ENCODE measurements at places on chromosomes 2 and 18.
A peak's percentile ranks its signal among the peaks of the same experiment; 100 is the strongest.

DNA sequence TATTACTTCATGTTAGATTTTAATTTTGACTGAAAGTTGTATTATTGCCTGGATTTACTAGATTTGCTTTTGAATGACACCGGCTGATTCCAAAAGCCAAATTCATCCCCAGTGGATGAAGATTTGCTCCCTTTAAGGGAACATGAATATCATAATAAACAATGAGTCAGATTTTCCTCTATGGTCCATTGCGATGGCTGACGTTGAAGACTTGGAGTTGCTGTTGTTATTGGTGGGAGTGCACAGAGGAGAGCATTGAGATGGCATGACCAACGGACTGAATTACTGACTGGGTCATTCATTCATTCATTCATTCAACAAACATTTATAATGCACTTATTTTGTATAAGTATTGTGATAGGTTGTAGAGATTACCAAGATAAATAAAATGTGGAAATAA is 33.4 kb upstream of the LYPD1 start:
- DNase-seq, result no peak

DNA sequence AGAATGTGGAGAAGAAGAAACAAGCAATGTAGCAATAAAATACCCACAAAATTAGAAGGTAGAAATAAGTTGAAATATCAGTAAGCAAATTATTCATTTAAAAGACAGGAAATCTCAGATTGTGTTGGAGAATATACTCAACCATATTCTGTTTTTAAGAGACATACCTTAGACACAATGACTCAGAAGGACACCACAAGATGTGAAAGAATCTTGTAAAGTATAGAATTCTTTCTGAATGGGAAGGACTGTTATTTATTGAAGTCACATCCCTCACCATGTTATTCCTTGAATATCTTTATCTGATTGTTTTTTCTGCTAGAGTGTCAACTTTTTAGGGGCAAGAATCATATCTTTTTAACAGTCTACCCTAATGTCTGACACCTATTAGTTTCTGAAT is 50.4 kb downstream of the CTAGE1 start:
- DNase-seq, result no peak

DNA sequence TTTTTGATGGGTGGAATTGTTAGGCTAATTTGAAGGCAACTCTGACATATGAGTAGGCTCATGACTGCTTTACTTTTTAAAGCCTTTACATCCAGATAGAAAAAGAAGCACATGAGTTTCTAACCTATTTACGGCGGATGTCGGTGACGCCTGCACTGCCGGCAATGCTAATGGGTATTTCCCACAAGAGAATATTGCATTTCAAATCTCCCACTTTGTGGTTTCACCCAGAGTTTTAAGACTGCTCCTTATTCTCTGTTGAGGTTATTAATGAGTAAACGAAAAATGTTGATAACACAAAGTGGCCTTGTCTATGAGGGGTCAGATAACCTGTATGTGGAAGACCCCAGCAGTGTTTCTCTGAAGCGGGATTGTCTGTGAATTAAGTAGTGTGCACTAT is 14.0 kb downstream of the CCDC85A start:
- no peak for DNase-seq

GRCh38 chr18:3611313-3612090 is 161.5 kb downstream of the TGIF1 start:
- no peak for DNase-seq

- DNase-seq, result peak; percentile 17
Observed at GRCh38 chr2:46298522-46299353, 1.5 kb downstream of the EPAS1 start.

GRCh38 chr2:1864981-1865421 is 120.7 kb upstream of the PXDN start:
- DNase-seq, result no peak

GRCh38 chr2:16682431-16683118 is 16.9 kb upstream of the CYRIA start:
- DNase-seq, result no peak

DNA sequence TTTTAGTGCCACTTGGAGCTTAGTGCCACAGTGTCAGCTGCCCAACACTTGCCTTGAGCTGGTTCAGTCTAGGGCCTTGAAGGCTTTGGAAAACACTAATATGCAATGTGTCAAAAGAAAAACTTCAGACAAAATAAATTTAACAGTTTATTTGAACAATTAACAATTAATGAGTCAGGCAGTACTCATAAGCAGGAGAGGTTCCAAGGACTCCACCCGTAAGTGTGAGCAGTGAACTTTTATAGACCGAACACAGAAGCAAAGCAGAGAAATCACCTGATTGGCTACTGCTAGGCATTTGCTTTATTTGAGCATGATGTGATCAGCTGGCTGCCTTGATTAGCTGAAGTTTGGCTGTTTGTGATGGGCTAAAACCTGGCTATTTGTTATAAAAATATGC is 49.5 kb upstream of the TBC1D8 start:
- no peak for DNase-seq

DNA sequence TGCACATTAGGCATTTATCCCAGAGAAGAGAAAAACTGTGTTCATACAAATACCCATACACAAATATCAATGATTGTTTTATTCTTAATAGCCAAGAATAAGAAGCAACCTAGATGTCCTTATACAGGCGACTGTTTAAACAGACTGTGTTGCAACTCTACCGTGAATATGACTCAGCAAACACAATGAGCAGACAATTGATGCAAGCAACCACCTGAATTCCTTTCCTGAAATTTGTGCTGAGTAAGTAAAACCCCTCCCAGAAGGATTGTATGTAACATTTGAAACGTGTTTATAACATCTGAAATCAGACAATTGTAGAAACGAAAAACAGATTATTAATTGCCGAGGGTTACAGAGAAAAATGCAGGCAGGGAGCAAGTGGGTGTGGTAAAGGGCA is 621.9 kb upstream of the SOX11 start:
- DNase-seq, result no peak

DNA sequence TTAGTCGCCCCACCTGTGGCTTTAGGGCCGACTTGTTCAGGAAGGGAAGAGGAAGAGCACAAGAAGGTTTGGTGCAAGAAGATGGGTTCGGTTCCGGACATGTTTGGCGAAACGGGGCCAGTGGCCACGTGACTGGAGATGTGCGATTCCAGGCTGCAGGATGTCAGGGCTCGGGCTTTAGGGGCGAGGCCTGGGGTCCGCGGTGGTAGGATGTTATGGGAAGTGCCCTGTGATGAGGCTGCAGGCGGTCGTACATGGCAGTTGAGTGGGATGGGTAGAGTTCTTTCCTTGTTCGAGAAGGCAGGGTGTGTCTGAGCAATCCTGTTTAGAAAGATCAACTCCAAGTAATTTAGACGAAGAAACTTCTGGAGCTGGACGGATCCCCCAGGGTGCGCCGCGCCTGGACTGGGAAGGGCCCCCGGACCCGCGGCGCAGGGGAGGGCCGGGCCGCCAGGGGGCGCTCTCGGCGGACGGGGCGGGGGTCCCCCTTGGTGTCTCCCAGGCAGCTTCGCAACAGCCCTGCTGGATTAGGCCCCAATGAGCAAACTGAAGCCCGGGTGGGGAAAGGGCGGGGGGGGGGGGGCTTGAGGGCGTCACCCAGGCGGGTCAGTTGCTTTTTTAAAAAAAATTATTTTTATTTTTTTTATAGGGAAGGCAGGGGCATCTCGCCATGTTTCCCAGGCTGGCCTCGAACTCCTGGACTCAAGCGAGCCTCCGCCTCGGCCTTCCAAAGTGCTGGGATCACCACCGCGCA is 17.2 kb upstream of the SDC1 start:
- DNase-seq, result no peak

GRCh38 chr2:52194342-52194741 is 1162.4 kb upstream of the NRXN1 start:
- DNase-seq, result no peak

- no peak for DNase-seq
Observed at GRCh38 chr2:237566401-237567235, at the start of gene PRLH. Gene PRLH, plus strand, starts transcription at chr2:237566574. Its CDS starts 0 bp downstream, at chr2:237566574.

DNA sequence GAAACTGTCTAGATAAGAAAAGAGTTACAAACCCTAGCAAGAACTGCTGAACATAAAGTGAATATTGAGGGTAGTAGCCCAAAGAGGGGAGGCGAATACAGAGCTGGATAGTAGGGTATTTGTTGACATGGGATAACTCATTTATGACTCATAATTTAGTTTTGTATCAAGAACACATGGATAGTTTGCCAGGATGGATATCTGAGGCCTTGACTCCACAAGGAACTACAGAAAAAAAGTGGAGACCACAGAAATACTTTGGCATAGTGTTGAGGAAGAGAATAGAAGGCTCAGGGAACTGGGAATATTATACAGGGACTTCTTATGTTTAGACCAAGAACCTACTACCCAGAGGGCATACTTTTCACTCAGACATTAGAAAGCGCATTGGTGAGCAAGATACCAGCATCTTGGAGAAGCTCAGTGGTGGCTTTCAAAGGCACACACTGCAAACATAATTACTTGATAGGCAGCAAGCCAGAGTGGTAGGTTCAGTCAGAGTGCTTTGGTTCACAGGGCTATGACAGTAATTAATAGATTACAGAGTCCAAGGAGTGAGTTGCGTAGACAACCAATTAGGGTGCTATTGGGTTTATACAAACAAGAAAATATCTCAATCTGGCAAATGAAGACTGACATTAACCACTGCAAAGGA is 51.9 kb upstream of the ZBTB7C start:
- DNase-seq, result no peak

DNA sequence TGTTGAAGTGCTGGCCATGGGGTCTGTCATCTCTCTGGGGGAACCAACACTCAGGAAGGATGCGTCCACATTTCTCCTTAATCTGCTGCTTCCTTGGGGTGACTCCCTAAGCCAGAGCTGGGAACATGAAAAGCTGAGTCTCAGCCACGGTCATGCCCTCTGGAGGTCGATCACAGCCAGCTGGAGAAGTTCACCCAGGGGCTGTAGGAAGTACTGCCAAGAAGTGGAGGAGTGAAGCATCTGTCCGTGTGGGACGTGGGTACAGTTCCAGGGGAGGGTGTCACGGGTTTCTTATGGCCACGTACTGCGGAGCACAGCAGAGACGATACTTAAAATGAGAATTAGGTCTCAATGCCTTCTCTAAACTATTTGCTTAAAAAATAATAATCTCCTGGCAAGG is 42.4 kb upstream of the IGFBP2 start:
- no peak for DNase-seq

- DNase-seq, result no peak
Observed at GRCh38 chr2:96225016-96225533, 16.4 kb upstream of the STARD7 start.

- DNase-seq, result no peak
Observed at GRCh38 chr2:224612578-224612977, 27.4 kb upstream of the CUL3 start.

DNA sequence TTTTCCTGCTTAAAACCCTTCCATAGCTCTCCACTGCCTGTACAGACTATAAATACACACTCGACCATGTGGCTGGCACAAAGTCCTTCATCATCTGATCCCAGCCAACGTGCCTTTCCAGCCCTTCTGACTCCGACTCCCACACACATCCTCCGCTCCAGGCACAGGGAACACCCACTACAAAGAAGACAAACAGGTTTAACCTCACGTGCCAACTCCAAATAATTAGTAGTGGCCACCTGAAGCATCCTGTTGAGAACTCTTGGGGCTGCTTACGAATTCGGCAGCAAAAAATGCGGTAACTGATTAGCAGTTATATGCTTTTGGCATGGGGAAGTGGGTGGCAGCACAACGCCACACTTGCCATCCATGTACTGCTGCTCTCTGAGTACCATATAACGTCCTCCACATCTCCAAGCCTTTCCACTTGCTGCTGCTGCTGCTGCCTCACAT is 12.1 kb downstream of the SPIRE1 start:
- no peak for DNase-seq

DNA sequence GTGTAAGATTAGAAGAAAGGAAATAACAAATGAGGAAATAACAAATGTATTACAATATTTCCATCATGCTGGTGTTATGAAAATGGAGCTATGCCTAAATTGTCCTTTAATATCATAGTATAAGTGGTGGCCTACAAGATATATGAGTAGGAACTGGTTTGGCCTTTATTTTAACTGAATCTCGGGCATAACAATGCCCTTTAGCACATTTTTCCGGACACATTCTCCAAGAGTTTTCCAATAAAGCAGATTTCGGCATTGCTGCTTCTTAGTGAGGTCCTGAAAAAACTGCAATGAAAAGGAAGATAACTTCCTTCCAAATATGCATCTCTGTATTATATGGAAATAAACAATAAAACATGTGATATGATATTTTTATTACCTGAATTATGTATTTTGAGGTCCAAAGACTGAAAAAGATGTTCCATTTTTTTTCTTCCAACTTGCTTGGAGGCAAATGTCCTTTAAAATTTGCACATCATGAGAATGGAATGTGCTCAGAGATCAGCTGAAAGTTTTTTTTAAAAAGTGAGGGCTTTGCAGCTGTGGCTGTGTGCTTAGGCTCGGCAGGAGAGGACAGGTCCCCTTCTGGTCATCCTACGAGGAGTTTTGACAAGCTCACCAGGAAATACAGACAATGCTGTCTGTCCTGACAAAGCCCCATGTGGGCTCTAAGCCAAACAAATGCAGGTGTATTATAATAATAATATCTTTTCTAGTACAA is 132.3 kb upstream of the RND3 start:
- no peak for DNase-seq

DNA sequence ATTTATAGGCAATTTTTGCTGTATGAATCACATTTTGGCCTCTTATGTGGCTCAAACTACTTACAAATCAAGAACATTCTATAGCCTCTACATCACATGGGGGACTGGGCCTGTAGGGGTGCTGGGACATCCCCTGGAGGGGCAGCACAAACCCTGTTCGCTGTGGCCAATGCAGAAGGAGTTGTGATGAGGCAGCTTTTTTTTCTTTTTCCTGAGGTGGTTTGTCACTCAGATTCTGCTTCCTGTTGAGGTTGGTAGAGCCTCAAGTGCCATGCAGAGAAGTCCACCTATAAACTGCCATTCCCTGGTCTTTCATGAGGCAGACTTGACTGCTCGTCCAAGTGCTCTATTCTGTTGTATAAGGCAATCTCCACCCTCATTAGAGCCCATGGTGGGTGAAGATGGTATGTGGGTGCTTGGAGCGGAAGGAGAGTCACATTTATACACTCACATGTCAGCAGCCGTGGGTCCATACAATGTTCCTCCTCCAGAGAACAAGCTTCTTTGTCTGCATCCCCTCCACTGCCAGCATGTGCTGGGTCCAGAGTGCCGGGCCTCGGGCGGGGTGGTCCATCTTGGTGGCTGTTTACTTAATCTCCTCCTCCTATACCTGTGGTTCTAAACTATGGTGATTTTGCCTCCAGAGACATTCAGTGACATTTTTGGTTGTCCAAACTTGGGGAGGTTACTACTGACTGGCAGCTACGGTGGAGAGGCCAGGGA is 120.3 kb downstream of the ACOXL start:
- DNase-seq, result no peak
